ENCODE measurements at places on chromosomes 2 and 18.

DNA sequence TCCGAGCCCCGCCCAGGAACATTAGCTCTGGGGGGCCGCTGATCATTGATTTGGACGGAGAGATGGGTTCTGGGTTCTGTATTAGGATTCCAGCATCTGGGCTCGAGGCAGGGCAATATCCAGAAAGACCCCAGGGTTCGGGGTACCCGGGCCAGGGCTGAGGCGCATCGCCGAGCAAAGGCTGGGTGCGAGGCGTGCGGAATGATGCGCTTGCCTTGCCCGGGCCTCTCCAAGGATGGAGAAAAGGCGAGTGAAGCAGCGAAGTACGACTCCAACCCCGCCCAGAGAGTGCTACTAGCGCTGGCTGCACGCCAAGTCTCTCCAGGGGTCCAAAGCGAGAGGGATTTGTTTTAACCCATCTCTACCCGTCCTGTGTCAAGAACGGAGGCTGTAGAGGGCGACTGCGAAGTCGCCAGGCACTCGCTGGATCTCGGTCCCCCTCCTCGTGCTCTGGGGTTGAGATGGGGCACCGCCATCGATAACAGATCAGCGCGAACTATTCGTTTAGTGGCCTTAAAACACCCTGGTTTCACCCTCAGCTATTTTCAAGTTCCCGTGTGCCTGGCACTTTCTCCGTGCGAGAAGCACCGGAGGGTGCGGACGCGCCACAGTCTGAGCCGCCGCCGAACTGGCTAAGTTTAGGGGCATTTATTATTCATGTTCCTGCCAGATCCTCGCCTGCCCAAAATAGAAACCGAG, 1.9 kb downstream of the ADCYAP1 start:
- no peak for DNase-seq

- no peak for DNase-seq
Observed at GRCh38 chr2:174844295-174844708, 80.0 kb upstream of the CHRNA1 start.

DNA sequence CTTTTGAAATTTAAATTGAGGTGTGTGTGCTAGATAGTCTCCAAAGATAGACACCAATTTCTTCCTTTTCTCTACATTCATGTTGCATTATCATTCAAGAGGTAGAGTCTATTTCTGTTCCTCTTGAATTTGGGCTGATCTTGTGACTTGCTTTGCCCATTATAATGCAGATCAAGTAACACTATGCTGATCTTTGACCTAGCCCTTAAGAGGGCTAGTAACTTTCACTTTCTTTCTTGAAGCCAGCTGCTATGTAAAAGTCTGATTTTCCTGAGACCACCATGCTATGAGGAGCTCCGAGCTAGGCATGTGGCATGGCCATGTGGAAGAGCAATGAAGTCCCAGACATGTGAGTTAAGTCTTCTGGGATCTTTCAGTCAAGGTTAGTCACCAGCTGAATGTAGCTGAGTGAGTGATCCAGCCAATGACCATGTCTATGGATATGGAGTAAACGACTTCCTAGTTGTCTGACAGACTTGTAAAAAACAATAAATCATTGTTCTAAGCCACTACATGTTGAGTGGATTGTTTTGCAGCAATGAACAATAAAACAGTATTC, 189.4 kb upstream of the CWC22 start:
- DNase-seq, result no peak

- peak; percentile 88 for DNase-seq
Observed at GRCh38 chr2:120736624-120737339, 1.1 kb downstream of the GLI2 start.

- DNase-seq, result no peak
Observed at GRCh38 chr18:57149051-57149450, 2.2 kb downstream of the BOD1L2 start.

DNA sequence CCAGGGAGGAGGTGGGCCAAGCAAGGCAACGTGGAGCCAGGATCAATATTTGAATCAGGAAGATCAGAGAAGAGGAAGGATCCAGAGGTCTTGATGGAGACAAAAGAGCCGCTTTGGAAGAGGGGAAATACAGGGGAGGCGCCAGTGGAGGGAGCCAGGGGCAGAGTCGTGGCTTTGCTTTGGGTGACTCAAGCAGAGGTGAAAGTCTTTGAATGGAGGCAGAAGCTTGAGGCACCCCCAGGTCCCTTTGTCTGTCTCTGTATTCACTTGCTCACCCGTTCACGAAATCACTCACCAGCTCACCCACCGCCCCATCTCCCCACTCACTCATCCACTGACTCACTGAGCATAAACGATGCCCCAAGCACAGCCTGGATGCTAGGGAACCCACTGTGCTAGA, 134.1 kb downstream of the ACOXL start:
- no peak for DNase-seq

GRCh38 chr2:191112448-191112901, 38.3 kb downstream of the STAT4 start:
- no peak for DNase-seq

DNA sequence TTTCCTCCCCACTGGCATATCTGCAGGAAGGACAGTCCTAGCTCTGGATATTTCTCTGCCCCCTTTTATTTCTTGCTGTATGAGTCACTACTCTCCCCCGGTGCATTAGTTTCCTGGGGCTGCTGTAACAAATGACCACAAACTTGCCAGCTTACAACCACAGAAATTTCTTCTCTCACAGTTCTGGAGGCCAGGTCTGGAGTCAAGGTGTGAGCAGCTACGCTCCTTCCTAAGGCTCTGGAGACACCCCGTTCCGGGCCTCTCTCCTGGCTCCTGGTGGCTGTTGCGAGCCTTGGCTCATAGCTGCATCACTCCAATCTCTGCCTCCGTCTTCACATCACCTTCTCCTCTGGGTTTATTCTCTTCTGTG, 34.1 kb downstream of the PTPRM start:
- no peak for DNase-seq

DNA sequence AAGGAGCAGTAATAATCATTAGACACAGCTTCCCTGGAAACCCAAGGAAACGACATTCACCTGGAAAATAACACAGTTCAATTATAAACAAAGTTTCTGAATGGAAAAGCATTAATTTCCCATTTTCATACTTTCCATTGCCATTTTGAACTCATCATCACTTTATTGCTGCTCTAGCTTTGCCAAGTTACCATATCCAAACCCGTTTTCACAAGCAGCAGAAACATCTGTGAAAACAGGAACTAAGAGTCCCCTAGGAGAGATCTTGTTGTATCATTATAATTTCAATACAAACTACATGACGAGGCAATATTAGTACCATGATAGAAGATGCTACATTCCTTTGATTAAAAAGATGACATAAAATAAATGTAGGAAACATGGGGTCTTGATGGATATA, 597.0 kb upstream of the NRXN1 start:
- no peak for DNase-seq

- DNase-seq, result no peak
Observed at GRCh38 chr2:85786444-85786843, 32.7 kb downstream of the ATOH8 start.

DNA sequence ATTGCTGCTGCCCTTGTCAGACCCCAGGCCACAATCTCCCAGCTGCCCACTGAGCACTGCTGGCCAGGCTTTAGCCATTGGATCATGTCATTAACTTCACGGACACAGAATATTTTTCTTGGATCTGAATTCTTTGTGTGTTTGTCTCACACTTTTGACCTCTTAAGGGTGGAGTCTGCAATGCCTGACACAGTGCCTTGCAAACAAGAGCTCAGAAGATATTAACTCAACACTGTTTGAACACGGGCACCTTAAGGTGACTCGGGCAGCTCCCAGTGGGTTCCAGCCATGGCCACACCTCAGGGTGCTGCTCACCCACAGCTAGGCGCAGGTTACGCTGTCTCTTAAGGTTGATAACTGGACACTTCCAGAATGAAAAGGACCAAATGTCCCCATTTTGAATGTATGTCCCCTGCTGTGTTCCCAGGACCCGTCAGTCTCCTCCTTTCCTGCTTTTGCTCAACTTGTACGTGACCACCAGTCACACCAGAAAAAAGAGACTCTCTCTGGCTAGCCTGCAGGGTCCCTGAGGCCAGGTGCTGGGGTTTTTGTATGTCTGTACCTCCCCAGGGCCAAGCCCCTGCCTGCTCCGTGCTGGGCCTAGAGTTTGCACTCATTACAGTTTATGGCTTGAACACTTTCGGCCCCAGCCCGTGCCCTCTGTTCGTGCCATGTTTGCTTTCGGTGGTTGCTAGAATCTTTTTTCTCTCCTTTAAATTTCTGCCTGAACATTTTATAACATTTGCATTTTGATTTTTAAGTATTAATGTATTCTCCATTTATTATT, 33.4 kb upstream of the TMEM131 start:
- no peak for DNase-seq

DNA sequence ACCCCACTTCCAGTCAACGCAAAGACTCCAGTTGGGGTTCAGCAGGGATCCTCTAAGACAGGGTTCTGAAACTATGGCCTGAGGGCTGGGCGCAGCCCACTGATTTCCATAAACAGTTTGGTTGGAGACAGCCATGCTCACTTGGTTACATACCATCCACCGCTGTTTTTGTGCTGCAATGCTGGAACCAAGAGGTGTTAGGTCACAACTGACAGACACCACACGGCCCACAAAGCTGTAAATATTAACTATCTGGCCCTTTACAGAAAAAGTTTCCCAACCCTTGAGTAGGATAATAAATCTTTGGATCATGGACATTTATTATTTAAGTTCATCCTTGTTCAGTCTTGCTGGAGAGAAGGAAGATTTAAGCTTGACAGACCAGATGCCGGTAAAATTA, 8.4 kb upstream of the CD226 start:
- no peak for DNase-seq

GRCh38 chr18:51236225-51236624, 38.7 kb upstream of the MEX3C start:
- no peak for DNase-seq

GRCh38 chr18:23548719-23549118, 37.6 kb downstream of the NPC1 start:
- DNase-seq, result no peak

- DNase-seq, result no peak
Observed at GRCh38 chr2:124153713-124154112, 128.6 kb downstream of the CNTNAP5 start.

GRCh38 chr18:34083910-34084535, 140.7 kb downstream of the NOL4 start:
- peak; percentile 27 for DNase-seq

- no peak for DNase-seq
Observed at GRCh38 chr2:20421336-20421987, 25.4 kb upstream of the RHOB start.

- no peak for DNase-seq
Observed at GRCh38 chr2:129935118-129935517, 44.3 kb upstream of the RAB6C start.

GRCh38 chr18:267380-267687, 513 bp downstream of the THOC1 start:
- DNase-seq, result no peak

- no peak for DNase-seq
Observed at GRCh38 chr2:239399433-239399920, 1.3 kb downstream of the HDAC4 start.

GRCh38 chr2:197152451-197153228, 157.9 kb downstream of the ANKRD44 start:
- DNase-seq, result no peak

DNA sequence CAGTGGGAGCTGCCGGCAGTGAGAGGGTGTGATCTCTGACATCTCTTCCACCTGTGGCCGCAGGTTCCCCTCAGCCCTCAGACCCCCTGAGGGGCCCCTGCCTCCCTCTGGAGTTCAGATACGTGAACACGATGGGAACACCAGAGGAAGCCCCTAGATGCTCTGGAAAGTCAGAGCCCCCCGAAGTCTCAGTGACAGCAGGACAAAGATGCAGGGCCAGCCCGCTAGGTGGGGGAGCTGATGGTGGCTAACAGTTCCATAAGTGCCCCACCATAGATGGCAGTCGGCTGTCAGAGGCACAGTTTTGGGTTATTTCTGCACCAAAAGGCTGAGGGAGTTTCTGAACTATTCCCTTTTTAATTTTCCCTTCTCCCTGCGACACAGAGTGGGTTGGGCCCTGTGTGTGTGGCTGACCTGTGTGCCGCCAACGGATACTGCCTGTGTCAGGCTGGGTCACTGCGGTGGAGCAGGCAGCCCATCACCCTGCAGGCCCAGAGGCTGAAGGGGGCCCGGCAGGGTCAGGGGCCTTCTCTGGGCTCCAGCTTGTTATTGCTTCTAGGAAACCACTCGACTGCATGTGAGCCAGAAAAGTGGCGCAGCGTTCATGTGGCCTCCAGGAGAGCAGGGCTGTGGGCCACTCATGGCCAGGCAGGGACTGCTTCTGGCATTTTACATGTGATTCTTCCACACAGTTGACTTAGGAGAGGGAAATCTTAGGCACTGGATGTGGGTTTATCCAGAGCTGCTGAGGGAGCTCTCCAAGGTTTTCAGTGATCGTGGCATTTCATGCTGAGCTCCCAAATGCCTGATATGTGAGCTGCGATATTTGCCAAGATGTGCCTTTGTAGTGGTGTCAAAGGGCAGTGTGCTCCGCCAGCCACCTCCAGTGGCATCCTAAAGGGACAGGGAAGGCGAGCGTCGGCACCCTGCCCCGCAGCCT, 225.1 kb downstream of the SH3RF3 start:
- no peak for DNase-seq

DNA sequence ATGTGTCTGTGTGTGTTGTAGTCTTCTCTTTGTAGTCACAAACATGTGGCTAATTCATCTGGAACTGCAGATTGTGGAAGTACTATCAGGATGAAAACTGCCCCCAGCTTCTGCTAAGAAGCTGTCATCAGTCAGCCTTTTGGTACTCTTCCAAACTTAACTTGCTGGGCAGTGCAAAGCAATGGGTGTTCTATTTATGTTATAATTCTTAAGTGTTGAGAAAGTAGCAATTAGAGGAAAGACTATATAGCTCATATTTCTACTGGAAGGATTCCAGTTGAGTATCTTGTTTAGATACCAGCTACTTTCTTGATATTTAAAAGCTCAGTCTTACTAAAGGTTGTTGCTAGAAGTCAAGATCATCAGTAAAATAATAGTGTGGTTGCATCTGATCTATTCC, 52.1 kb downstream of the SLC38A11 start:
- DNase-seq, result no peak

- DNase-seq, result no peak
Observed at GRCh38 chr2:1804351-1804771, 60.0 kb upstream of the PXDN start.

DNA sequence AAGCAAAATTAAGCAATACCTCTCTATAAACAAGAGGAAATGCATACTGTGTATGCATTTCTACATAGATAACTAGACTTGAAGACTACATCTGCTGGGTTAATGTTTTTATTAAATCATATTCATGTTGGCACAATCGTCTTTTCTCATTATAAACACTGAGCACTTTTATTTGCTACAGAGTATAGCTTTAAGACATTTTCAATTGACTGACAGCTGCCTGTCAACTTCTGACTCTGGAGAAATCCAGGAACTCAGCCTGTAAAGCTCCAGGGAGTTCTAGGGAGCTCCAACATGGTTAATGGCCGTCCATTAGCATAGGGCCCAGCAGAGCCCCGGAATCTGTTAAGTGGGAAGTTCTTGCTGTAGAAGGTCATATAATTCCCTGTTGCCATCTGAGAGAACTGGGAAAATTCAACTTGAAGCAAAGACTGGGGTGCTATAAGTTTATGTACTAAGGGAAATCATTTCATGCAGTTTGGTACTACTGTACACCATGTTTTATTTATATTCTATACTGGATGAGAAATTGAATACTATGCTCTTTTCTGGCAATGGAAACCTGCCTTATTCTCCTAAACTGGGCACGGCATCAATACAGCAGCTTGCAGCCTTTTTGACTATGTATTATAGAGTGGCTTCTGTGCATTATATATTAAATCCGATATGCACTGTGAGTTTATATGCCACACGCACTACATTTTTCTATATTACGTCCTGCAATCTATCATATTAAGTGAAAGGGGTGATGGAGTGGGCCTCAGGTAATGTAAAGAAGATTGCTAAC, 243.5 kb upstream of the ZNF521 start:
- no peak for DNase-seq

GRCh38 chr18:58355243-58355642, 273.6 kb downstream of the ALPK2 start:
- DNase-seq, result no peak

Measured in posterior cingulate gyrus (tissue), 11 donors.